ENCODE measurements at places on chromosomes 2 and 18.

DNA sequence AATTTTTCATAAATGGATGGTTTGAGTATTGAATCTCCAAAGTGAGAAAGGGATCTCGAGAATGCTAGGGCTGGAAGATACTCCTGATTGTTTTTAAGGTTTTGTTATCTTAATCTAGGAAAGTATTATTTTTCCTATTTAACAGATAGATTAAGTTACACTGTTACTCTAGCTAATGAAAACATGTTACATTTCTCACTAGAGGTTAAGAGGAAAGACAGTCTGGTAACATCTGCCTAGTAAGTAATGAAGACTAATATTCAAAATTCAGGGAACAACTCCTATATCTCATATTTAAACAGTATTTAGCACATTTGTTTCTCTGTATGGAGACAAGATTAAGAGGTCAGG, 2.0 kb downstream of the GALNT3 start:
- DNase-seq = no peak

DNA sequence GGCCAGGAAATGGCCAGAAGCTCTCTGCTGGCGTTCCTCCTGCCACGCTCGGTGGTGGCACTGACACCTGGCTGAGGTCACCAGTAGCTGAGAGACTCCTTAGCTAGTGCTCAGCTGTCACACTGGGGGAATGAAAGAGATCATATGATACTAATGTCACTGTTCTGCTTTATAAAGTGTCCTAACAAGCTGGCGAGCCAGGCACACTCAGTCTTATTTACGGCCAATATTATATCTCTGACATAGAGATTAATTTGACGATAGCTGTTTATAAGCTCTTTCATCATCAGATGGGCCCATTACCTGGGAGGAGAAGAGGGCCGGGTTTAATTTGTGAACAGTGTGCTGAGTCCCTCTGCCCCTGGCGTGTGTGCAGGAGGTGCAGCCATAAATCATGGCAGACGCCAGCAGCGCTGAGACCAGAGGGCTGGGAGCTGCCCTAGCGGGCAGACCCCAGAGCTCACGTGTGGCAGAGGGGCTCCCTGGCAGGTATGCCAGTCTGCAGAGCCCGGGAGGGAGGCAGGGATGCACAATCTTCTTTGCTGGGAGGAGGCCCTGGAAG, 246.5 kb downstream of the HAUS1 start:
- no peak for DNase-seq

GRCh38 chr2:12277241-12278034, 439.3 kb upstream of the TRIB2 start:
- no peak for DNase-seq

DNA sequence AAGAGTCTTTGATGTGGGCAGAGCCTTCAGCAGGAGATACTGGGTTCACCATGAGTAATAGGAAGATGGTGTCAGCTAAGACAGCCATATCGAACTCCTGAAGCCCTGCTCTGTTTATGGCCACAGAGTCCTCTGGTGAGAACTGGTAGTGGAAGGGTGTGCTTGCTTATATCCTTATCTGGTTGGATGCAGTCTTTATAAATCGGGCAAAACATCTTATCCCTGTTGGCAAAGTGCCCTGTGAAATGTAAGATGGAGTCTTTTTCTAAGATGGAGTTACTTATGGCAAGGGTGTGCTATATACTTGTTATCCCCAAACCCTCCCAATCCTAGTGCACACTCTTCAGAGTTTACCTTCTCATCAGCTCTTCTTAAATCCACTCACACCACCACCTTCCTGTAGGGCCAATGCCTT, 190.8 kb upstream of the PARD3B start:
- DNase-seq = no peak

- DNase-seq = no peak
These were observed 7.7 kb downstream of the FBXO15 start for GRCh38 chr18:74139888-74140287.

DNA sequence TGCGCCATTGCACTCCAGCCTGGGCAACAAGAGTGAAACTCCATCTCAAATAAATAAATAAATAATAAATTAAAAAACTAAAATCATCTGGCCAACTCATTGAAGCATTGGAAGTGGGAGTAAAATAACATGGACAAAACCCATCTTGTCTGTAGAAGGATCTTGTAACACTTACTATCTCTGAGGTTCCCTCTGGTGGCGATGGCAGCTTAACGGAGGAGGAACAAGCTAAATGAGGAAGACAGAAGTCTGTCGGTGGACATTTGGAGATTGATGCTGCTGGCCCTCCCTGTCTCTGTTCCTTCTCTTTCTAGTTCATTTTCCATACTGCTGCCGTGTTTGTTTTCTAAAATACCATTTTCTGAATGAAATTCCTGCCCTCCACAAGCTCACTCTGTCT, 43.4 kb downstream of the ZCCHC2 start:
- no peak for DNase-seq

DNA sequence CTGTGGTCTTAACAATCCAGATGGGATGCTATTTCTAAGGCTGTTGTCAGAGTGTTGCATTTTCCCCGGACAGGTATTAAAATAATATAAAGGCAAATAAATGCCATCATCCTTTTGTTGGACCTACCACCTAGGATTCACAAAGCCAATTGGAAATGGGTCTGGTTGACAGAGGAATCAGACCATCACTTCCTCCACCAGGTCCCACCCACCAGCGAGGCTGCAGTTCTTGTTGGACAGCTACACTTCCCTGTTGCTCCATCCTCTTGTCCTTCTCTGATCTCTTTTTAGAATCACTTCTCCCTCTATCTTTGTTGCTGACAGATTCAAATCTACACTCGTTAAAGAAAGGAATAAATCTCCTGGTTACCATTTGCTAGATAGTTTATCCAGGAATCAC, 1.1 kb downstream of the TMEM169 start:
- DNase-seq = no peak

DNA sequence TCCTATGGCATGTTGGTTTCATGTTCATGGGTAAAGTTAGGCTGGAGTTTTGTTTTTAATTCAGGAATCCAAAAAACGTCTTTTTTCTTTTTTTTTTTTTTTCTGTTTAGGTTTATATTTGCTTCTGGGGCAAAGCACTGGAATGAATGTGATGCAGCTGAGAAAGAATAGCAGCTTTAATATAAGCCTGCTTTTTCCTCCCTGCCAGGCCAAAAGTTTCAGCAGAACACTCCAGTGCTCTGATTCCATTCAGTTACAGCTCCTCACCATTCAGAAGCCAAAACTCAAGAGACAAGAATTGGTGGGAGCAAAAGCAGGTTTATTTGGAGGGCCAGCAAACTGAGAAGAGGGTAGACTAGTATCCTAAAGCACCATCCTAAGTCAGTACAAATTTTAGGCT, 102.7 kb upstream of the PELI1 start:
- DNase-seq = no peak

- no peak for DNase-seq
These were observed 38.4 kb upstream of the PPP1R1C start for GRCh38 chr2:181947273-181947672.

GRCh38 chr2:109722026-109722425, 72.1 kb upstream of the RGPD5 start:
- DNase-seq = no peak

- no peak for DNase-seq
These were observed 225.8 kb upstream of the HS6ST1 start for GRCh38 chr2:128544321-128545037.

- no peak for DNase-seq
These were observed 138.6 kb downstream of the LOXHD1 start for GRCh38 chr18:46518438-46518837.

GRCh38 chr2:239954166-239955086, 70.7 kb downstream of the NDUFA10 start:
- DNase-seq = no peak

GRCh38 chr2:196170213-196170605, 1.2 kb downstream of the STK17B start:
- DNase-seq = peak; percentile 85

DNA sequence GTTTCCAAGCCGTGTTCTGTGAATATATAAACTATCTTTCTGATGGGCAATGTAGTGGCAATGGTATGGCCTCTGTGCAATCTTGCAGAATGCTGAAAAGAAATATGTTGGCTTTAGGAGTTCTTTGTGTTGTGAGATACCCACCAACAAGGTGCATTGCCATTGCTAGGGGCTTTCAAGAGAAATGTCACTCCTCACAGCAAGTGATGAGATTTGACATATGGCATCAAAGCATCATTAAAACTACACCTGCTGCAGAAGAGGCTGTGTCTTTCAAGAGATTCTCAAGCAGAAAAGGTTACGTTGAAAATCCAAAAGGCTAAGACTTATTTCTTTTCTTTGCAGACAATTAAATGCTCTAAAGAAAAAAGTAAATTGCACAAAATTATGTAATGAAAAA, 1110.8 kb downstream of the CBLN2 start:
- no peak for DNase-seq

- DNase-seq = peak; percentile 85
These were observed 232.9 kb downstream of the GULP1 start for GRCh38 chr2:188524519-188525113.

DNA sequence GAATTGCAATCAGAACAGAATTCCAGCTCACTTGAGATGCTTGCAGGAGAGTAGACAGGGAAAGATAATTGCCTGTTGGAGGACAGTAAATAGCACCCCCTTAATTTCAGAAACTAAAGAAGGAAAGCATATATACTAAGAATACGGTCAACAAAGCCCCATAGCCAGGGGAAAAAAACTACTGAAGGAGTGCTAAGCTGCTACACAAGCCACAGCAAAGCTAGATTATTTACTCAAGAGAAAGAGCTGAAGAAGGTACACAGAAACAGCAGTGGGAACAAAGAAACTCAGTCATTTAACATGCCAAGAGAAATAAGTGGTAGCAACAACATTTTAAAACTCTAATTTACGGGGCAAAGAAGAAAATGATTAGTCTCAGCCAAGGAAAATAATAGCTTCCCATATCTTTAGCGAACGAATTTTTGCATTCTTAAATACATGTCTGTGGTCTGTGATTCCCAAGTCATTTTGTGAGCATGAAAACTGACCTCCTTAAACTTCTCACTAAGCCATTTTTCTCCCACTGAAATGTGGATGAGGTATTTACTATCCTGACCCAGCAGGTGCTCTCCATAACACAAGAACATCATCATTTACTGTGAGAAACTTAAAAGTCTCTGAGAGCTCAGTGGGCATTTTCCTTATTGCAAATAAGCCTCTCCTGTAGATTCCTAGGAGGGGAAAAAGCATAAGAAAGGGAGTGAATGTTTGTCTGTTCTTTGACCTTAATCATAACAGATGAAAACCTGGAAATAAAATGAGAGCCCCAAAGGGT, 196.0 kb downstream of the PAX3 start:
- DNase-seq = no peak

DNA sequence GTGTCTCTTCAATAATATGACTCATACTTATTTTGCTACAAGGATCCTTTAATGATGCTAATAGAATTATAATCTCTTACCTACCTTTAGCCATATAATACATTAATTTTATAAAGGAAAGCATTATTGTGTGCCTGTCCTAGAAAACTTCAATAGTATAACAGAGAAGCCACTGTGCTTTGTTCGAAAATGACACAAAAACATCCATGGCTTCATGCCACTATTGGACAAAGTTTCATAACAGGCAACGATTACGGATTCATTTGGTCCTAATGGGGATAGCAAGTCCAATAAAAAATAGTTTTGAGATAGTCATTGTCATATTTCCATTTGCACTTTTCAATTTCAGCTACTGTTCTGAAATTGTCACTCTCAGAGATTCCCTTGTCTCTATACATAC, 52.5 kb upstream of the CCDC150 start:
- no peak for DNase-seq

DNA sequence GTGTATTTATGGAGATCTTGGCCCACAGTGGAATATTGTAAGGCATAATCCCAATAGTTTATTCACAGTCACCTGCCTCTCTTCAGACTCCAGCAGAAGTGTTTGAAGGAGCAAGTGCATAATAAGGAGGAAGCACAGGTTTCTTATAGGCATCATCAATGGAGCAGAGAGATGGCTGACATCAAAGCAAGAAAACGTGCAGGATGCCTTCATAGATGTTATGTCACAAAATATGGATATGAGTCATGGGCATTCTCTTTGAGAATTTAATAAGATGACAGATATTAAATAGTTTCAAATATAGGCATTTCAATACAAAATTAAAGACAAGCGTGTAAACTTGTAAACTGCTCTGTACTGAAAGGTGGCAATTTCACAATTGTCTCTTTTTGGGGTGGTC, 4.0 kb upstream of the RND3 start:
- no peak for DNase-seq

- no peak for DNase-seq
These were observed 48.7 kb upstream of the NBEAL1 start for GRCh38 chr2:202965810-202966460.

GRCh38 chr2:227834916-227835650, 21.4 kb downstream of the CCL20 start:
- DNase-seq = no peak

GRCh38 chr2:101740555-101740964, 43.1 kb downstream of the MAP4K4 start:
- DNase-seq = no peak

DNA sequence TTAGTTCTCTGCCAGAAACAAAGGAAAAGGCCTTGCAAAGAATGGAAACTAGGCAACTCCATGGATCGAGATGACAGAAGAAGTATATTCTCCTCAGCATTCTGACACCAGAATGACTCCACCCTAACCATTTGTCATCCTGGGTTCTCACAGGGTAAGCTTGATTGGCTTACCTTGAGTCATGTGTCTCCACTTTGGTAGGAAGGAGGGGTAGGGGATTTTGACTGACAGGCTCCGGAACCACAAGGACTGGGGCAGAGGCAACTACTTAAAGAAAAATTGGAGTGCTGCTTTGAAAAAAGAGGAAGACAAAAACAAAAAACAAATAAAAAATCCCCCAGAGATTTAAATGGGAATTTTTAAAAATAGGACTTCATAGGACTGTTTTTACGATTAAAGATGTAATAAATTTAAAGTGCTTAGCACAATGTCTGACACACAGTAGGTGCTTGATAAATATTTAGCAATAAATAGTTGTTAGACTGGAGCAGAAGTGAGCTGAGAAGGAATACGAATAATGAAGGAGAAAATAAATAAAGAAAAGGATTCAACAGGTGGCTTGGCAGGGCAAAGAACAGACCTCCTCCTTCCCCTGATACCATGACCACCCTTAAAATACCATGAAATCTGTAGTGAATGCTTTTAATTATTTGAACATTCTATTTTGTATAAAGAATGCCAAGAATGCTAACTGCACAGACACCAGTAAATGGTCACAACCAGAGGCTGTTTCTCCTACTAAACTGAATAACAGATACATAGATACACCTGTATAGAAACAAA, 230.2 kb downstream of the CDCA7 start:
- no peak for DNase-seq

DNA sequence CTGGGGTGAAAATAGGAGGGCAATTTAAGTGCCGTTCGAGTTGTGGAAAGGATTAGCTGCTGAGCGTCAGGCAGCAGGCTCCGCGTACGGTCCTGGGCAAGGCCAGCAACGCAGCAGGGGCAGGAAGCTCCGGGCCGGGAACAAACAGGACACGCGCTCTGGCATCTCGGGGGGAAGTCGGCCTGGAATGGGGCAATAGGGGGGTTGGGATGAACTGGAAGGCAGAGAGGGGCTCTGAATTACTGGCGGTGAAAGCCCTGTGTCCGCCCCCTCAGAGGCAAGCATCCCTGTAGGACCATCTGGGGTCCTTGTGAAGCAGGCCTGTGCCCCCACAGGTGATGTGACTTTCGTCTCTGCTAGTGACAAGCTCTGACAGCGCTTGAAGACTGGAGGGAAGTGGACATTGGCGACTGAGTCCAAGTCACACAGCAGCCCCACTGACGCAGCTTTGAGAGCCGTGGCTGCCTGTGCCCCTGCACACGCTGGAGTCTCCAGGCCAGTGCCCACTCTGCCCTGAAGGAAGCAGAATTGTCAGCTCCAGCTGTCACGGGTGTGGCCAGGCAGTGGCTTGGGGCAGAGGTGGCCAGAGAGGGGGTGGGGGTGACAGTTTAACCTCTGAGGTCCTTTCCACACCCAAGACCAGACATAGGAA, 22.3 kb downstream of the GPR35 start:
- DNase-seq = no peak
